ENCODE measurements at places on chromosomes 6 and 20.

- DNase-seq: no peak
These were observed 151.3 kb downstream of the DTNBP1 start for GRCh38 chr6:15511248-15512125.

DNA sequence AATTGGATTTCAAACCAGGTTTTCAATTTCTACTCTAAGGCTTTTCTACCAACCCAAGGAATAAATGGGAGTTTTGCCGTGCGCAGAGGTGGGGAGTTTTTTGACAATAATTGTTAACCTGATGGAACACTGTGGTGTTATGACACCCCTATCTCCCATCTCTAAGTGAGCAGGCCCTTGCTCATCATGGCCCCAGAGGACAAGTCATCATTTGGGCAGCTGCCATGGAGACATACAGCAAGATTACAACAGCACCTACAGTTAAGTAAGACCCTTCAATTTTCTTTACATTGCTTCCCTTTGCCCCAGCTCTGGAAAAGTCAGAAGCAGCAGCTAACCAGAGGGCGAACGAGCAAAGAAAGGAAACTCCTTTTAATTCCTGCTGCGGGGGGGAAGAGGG is 54.3 kb downstream of the ADGRF5 start:
- DNase-seq: no peak

DNA sequence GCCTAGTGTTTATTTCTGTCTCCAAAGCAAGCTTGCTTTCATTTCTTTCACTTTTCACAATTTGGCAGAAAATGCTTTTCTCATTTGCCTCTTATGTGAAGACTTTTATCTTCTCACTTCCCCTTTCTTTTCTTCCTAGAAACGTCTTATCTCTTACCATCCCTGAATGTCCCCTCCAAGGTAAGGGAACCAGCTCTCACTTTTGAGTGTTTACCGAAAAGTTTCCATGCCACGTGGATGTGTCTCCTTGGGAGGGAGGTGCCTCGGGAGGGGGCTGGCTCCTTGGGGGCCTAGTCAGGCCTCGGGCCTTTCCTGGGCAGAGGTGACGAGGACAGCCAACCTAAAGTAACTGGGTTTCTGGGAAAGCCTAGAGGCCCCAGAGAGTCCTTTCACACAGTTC is 127.4 kb downstream of the CD24 start:
- DNase-seq: no peak

- DNase-seq: no peak
These were observed 82.6 kb downstream of the THBS2 start for GRCh38 chr6:169171016-169171415.

GRCh38 chr6:43860285-43860684 is 90.3 kb downstream of the VEGFA start:
- no peak for DNase-seq

GRCh38 chr6:64680446-64680845 is 1026.6 kb downstream of the EYS start:
- no peak for DNase-seq

DNA sequence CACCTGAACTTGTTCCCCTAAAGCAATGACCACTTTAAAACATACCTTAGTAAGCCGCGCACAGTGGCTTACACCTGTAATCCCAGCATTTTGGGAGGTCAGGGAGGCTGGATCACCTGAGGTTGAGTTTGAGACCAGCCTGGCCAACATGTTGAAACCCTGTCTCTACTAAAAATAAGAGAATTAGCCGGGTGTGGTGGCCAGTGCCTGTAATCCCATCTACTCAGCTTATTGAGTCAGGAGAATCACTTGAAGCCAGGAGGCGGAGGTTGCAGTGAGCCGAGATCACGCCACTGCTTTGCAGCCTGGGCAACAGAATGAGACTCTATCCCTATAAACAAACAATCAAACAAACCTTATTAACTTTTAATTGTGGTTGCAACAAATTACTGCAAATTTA is 1.6 kb upstream of the RAET1E start:
- DNase-seq: no peak

DNA sequence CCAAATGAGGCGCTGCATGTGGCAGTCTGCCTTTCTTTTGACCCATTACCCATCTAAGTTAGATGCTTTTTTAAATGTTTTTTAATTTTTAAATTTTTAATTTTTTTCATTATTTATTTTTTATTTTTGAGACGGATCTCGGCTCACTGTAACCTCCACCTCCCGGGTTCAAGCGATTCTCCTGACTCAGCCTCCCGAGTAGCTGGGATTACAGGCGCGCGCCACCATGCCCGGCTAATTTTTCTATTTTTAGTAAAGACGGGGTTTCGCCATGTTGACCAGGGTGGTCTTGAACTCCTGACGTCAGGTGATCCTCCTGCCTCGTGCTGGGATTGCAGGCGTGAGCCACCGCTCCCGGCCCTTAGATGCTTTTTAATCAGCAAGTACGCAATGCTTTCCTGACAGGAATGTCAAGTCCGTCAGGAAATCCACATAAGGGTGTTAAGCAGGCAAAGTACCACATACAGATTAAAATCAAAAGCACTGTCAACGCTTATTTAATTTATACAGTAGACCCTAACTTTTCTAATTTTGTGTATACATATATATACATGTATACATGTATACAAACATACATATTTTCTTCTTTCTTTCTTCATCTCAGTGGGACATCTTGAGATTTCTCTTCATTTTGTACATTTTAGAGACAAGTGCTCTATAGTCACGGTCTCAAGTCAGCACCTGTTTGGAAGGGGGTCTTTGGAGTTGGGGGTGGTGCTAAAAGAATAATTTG is 995 bp upstream of the GSTA4 start:
- DNase-seq: no peak

GRCh38 chr6:20604159-20604558 is 69.9 kb downstream of the CDKAL1 start:
- no peak for DNase-seq

- DNase-seq: no peak
These were observed 28.4 kb upstream of the FRMD1 start for GRCh38 chr6:168107191-168107983.

- DNase-seq: no peak
These were observed 167.7 kb downstream of the ZNF217 start for GRCh38 chr20:53425941-53426340.

- no peak for DNase-seq
These were observed 11.7 kb upstream of the BCAS1 start for GRCh38 chr20:54082100-54082499.
